SIG-M5 (cell line): ENCODE measurements at places on chromosomes 13 and 19.

DNA sequence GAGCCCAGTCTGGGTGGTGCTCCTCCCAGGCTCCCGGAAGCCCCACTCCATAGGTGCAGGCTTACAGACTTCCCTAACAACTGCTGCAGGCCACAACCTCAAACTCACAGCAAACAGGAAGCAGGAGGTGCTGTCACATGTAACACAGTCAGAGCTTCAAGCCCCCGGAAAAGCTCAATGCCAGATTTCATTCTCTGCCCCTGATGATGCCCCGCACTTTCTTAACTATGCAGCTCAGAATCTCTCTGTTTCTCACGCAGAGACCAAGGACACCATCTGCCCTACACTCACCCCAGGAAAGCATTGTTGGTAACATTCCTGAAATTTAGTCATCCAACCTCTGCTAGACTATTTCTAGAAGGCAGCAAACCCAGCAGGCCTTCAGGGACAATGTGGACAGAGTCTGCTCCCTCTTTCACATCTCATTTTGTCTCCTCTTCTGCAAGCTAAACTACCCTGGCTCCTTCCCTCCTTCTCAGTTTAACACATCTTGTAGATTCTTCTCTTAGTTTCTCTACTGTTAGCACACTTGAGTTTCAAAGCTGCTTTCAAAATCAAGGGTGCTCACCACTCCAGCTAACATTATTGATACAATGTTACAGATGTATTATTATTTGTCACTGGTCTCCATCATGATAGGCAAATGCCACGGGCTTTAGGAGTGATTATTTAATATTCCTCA, 162.5 kb downstream of the KCTD12 start:
- no peak for DNase-seq

DNA sequence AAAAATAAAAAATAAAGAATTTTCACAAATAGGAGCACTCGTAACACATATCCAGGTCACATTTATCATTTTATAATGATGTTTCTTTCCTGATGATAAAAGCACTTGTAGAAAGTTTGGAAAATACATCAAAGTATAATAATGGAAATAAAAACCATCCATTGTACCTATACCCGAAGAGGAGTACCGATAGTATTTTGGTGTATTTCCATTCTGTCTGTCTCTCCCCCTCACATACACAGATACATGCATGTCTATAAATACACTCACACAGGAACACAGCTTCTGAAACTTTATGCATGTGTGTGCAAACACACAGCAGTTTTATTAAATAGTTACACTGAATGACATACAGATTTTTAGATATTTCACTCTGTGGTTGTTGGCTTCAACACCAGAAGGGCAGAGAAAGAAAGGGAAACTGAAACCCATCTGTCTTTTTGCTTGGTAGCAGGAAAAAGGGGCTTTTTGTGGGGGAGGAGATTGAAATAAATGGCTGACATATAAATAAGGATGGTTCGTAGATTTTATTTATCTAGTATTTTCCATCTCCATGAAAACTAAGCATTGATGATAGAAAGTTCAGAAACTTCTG, 114.8 kb downstream of the LRCH1 start:
- DNase-seq = no peak

- DNase-seq = no peak
Observed at GRCh38 chr13:61575973-61576372, 160.3 kb upstream of the PCDH20 start.

- no peak for DNase-seq
Observed at GRCh38 chr13:27962128-27962841, 6.8 kb downstream of the CDX2 start.

DNA sequence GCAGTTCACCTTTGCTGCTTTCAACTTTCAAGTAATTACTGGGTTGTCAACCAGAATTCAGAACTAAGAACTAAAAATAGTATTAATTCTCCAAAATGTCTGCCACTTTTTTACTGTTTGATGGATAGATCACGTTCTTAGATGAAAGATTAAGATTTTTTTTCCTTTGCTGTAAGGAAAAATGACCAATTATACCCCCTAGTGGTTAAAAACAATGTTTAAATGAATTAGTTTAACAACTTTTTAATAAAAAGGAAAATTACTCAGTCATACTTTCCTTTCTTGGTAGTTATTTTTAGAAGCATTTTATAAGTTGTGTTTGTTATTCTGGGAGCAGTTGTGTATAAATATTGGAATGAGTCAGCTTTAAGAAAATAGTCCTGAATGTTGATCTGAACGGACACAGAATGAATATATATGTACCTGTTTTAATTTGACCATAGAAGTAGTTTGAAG, 4.6 kb downstream of the TM9SF2 start:
- DNase-seq = no peak

- DNase-seq = no peak
Observed at GRCh38 chr13:22926748-22927400, 253.9 kb upstream of the SGCG start.

- DNase-seq = no peak
Observed at GRCh38 chr19:5947435-5947834, 30.5 kb downstream of the RANBP3 start.

DNA sequence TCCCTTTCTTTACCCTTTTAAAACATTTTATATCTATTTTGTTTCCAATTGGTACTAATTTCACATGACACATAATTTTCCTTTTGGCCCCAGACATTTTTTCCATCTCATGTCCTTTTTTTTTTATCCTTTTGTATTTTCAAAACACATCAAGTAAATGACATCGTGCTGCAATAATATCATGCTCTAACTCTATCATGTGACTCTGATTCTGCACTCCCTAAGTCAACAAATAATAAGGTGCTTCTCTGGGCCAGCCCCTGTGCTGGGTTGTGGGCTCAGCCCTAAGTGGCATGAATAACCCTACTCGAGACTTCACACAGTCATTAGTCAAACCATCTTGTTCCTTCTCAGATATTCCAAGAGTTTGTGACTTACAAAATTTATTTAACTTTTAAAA, 21.7 kb downstream of the NALCN start:
- no peak for DNase-seq

DNA sequence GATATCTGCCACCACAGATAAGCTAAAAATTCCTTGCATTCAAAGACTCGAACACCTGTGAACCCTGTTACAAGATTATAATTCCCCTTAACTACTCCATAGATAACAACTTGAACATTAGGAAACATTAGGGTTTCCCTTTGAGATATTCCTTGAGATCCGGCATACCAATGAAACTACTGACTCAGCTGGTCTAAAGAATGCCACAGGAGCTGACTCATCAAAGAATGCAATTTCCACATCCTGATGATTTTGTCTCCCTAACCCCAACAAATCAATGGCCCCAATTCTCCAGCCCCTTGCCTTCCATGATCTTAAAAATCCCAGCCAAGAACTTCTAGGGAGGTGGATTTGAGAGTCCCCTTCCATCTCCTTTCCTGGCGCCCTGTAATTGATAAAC, 35.6 kb upstream of the ZNF599 start:
- DNase-seq = no peak

DNA sequence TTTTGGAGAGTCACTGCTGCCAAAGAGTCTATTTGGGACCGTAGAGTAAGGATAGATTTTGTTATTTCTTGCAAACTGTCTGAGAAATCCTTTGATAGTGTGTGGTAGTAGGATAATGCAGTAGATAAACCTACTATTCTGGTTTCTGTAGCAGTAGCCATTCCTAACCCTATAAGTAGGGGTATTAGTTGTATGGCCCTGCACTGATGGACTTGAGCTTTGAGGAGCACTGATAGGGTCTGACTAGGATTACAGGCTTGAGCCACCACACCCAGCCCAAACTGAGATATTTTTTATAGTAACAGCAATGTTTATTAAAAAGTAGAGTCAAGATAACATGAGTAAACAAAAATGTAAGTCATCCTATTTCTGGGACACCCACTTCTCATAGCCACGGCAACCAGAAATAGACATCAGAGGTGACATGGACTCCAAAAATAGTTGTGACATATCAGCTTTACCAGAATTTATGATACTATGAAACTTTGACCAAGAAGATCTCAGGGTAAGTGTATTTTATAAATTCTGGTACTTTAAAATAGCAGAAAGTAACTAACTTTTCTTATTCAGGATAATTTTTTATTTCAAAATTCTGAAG, 479.1 kb downstream of the SUCLA2 start:
- no peak for DNase-seq

DNA sequence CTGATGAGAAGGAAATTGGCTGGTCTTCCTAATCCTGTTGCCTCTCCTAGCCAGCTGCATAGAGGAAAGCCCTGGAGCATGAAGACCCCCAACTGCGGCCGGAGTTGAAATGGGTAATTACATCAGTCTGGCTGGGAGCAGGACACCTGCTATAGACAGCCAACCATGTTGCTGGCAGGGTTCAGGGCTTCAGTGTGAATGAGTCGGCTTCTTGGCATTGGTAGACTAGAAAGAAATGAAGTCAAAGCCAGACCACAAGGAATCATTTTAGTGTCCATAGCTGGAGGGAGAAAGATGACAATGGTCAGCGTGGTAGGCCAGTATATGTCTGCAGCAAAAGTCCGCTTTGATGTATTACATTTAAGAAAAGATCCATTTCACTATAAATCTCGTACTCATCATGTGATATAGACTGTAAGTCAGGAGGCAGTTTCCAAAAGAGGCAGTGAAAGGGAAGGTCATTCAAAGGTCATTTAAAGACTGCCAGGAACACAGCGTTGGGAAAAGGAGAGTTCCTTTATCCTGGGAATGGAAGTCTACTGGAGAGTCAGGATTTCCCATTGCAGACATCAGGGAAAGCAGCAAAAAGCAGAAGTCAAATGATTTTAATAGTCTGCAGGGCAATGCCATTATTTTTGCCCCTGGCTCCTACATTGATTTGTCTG, 262.7 kb downstream of the DNAJC15 start:
- no peak for DNase-seq

DNA sequence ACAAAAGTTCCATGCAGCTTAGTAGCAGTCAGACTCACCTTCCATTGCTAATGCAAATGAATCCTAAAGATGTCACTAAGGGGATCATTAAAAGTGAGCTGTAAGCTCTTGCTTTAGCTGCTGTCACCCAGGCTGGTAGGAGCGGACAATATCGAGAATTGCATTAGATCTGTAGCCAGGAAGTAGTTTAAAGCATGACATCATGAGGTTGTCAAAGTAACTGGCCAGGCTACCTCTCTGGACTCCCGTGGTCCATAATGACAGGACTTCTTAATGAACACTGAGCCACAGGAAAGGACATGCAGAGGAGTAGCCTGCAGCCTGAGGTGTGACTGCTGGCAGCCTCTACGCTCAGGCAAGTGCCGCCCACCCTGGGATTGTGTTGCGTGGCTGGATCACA, 522.3 kb upstream of the NBEA start:
- no peak for DNase-seq

DNA sequence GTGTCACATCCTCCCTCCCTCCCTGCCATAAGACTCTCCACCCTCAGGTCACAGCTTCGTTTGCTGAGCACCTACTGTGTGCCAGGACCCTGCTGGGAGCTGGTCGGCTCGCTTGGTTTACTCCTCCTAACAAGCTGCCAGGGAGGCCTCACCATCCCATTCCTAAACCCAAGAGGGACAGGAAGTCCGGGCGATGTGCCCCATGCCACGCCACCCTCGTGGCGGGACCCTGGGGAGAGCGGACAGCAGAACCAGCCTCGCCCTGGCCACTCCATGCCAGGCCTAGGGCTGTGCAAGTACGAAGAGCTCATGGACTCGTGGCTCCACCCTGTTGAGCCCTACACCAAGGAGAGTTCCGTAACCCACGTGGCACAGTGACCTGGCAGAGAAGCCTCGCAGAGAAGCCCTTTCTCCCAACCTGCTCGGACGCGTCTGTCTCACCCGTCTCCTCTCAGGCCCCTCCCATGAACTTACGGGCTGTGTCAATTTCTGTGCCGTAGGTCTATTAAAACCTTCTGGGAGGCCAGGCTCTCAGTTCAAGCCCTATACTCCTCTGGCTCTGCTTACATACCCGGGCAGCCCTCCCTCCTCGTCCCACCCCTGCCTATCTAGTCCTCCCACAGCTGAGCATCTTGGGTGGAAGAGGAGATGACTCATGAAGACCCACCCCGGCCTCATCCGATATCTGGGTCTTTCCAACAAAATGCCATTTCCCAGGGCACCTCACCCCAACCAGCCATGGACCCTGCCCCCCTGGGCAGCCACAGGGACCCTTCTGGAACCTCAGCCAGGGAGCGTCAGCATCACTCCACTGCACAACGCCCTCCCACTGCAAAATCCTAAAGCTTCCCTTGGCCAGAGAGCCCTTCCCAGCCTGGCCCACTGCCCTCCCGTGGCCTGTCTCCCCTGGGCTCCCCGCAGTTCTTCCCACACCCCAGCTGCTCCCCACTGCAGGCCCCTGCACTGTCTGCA, 2.6 kb downstream of the UBXN6 start:
- no peak for DNase-seq

DNA sequence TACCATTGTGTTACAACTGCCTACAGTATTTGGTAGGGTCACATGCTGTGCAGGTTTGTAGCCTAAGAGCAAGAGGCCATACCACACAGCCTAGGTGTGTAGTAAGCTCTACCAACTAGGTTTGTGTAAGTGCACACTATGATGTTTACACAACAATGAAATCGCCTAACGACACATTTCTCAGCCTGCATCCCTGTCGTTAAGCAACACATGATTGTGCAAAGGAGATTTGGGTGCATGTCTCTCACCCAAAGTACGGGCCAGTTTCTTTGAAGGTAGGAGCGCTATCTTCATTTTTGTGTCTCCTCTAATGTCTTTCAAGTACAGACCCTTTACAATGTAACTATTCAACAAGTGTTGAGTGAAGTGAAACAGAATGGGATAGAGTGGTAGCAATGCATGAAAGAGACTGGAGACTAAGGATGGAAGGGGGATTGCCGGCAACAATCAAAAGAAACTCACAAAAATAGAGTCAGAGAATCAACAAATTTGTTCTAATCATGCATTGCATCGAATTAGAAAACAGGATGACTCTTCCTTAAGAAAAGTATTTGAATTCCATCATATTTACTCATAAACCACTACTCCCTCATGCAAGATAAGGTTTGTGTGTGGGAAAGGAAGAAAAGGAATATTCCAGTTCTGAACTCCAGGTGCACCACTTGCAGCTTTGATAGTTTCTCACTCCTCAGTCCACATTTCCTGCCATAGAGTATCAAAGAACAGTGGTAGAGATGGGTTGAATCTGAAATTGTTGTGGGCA, 60.2 kb upstream of the TNFRSF19 start:
- DNase-seq = no peak

- DNase-seq = no peak
Observed at GRCh38 chr13:48539550-48539949, 6.7 kb upstream of the RCBTB2 start.

- DNase-seq = no peak
Observed at GRCh38 chr19:11781295-11782057, 14.7 kb downstream of the ZNF441 start.

GRCh38 chr19:38711726-38712153, 32.5 kb downstream of the CAPN12 start:
- DNase-seq = no peak
